ENCODE measurements at places on chromosomes 16 and 17. TPM values are rescaled to one million over a fixed set of nuclear protein-coding genes. Genes with fewer than 3 reads are reported as not detected.

The KAT8 gene
- 46.7 TPM for total RNA-seq

The RNF222 gene
- total RNA-seq, result not detected

The MARVELD3 gene
- total RNA-seq, result not detected

The JPH3 gene
- total RNA-seq, result not detected

The PRSS53 gene
- total RNA-seq, result 3.9 TPM

The LGALS9C gene
- not detected for total RNA-seq

The CCL17 gene
- not detected for total RNA-seq

The FLOT2 gene
- 36.4 TPM for total RNA-seq

The TMC8 gene
- total RNA-seq, result not detected

The MRPS34 gene
- total RNA-seq, result 152 TPM

The AIPL1 gene
- total RNA-seq, result not detected

The ZC3H7A gene
- 28.2 TPM for total RNA-seq

The CD300E gene
- not detected for total RNA-seq

The KRTAP3-2 gene
- not detected for total RNA-seq
